Renal cortical epithelial cell (primary cell): ENCODE measurements at places on chromosomes 7 and 10.

DNA sequence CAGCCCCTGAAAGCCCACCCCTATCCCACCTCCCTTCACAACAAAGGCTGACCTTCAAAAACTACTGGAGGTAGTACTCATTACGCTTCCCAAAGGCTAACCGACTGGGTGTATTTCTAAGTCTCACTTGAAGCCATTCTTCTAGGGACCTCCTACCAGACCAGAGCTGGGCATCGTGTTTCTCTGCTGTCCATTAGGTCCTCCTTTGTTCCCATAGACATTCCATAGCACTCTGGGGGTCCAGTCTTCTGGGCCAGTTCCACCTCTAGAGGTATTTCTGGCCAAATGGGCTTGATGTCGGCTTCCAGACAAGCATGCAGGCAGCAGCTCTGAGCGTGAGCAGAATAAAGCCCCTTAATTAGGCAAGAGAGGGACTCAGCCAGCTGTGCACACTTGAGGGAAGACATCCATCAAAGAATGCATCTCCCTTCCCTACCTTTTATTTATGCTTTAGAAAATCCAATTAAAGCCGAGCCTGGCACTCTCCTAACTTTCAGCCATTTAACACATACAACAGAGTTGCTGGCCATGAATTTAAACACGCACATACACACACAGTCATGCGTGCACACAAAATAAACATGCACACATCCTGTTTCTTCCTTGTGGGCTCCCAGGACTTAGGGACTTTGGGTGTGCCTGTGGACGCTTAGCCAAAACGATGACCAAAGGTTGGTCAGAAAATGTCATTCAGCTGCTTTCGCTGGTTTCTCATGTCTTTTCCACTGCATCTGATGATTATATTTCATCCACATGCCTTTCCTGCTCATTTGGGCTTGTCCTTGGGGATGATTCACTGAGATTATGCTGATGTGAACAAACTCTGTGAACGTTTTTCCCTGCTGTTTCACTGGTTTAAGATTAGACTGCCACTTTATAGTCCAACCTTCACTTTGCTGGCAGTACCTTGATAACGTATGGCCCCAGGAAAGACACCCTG is 362.0 kb upstream of the NFE2L3 start:
- peak; percentile 13 for DNase-seq

GRCh38 chr7:151456782-151457181 is 16.8 kb upstream of the CRYGN start:
- DNase-seq: no peak

- DNase-seq: peak; percentile 97
Measured at GRCh38 chr10:110336111-110336721, 31.5 kb upstream of the SMNDC1 start.

GRCh38 chr7:20053334-20054104 is 163.7 kb downstream of the MACC1 start:
- no peak for DNase-seq

GRCh38 chr7:151520419-151521261 is 945 bp upstream of the RHEB start:
- DNase-seq: no peak

DNA sequence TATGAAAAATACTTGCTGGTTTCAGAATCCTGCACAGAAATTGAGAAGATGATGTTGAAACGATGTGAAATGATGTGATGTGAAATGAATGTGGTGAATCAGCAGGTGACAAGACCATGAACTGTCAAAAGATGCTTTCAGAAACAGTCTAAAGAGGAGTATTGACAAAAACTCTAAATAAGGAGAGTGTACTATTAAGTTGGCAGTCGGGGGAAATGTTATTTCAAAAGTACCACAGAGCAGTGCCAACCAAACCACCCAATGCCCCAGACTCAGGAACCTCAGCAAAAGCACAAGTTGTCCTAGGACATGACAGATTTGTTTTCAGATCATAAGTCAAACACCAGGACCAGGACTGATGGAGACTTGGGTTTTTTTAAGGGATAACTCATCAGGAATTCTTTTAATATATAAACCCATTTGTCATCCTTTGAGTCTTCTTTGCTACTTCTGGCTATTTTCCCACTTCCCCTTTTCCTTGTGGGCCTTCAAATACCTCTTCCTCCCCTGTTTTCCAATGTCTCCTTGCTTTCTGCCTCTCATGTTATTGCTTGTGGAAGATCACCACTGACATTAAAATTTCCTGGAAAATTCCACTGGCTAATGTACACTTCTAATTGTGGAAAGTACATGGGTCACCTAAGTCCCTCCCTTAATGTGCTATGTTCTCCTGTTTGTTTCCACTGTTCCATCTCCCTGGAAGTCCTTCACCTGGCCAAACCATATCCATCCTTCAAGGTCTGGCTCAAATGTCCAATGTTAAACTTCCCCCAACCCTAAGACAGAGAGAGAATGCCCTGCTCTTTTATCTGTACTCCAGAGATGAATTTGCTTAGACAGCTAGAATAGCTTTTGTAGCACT is 10.2 kb upstream of the PPP1R3C start:
- DNase-seq: peak; percentile 62

DNA sequence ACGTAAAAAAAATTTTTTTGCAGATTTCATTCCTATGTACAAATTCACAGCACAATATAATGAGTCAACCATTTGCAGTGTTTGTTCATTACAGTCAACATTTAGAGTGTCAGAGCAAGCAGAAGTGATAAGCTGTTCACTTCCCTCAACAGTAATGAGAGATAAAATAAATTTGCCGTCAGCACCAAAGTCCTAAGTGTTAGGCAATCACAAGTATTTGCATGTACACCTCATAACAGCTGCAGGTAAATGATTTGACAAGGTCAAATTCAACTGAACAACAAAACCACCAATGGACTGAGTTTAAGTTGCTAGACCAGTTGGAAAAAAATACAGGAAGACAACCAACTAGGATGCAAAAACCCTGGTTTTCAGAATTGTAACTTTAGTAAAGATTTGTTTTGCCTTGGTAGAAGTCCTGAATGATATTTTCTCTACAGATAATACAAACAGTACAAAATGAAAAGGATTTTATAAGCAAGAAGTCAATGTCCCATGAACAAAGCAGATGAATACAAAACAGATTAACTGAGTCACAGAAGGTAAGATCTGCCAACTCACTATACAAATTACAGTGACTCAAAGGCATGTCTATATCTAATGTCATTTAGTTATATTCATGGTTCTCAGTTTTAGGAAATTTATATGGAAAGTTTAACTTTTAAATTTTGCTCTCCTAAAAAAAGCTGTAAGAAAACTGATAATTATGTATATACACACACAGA is 10.4 kb downstream of the RAPGEF5 start:
- DNase-seq: peak; percentile 91

- peak; percentile 77 for DNase-seq
Measured at GRCh38 chr7:32093415-32094408, 23.5 kb upstream of the PDE1C start.

GRCh38 chr7:87912121-87912520 is 21.9 kb upstream of the ADAM22 start:
- no peak for DNase-seq

DNA sequence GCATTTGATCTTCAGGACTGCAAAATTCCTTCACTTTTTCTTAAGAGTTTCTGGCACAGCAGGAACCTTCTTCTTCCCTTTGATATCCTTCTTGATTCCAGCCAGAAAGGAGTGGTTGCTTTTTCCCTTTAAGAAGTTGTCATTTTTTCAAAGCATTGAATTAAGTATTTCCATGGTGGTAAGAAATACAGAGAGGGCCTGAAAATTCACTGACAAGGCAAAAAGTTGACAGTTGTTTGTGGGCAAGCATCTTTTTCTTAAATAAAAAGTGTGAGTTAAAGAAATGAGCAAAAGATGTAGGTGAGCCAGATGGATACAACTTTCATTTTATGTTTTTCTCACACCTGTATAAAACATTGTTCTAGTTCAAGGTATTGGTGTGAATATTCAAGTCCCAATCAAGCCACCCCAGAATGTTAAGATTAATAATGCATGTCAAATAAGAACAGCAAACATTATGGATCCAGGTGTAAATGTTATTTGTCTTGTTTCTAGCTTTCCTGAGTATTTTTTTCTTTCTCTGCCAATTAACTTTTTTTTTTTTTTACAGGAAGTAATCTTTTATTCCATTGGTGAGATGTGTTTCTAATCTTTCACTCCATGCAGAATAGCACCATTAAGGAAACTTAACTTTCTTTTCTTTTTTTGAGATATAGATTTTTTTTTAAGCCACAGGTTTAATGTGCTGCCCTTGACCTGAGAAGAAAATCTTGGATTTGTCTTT is 334.3 kb upstream of the SEMA3A start:
- DNase-seq: no peak

GRCh38 chr7:24291271-24291670 is 7.3 kb downstream of the NPY start:
- DNase-seq: no peak

- DNase-seq: no peak
Measured at GRCh38 chr10:102120991-102121738, 997 bp upstream of the LDB1 start.
